ENCODE measurements at places on chromosomes 7 and 10.

DNA sequence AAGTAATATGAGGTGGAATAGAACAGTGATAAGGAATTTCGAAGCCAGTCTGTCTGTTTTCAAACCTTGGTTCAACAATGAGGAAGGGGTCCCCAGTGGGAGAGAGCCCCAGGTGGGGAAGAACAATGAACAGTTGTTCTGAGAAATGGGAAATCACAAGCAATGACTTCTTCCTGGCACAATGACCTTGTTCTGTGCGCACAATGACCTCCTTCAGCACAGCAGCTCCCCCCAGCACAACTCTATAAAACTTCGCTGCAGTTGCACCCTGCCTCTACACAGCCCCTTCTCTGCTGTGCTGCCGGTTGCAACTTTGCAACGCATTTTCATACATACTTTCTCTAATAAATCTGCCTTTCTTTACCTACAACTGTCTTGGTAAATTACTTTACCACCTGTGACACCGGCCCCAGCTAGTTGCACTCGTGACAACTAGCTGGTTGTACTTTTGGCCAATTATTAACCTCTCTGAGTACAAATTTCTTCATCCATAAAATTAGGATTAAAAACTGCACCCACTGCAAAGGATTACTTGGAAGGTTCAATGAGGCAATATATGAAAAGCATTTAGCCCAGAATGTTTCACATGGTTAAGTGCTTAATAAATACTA is 40.5 kb downstream of the ASB4 start:
- no peak for DNase-seq

GRCh38 chr7:43888993-43889945 is 17.1 kb downstream of the URGCP start:
- no peak for DNase-seq

- peak; percentile 85 for DNase-seq
These were observed 17.8 kb upstream of the ZKSCAN1 start for GRCh38 chr7:99997545-99998137.

GRCh38 chr7:22672846-22673680 is 53.9 kb upstream of the IL6 start:
- DNase-seq, result no peak

- no peak for DNase-seq
These were observed 72.9 kb upstream of the PRLHR start for GRCh38 chr10:118668228-118668952.

DNA sequence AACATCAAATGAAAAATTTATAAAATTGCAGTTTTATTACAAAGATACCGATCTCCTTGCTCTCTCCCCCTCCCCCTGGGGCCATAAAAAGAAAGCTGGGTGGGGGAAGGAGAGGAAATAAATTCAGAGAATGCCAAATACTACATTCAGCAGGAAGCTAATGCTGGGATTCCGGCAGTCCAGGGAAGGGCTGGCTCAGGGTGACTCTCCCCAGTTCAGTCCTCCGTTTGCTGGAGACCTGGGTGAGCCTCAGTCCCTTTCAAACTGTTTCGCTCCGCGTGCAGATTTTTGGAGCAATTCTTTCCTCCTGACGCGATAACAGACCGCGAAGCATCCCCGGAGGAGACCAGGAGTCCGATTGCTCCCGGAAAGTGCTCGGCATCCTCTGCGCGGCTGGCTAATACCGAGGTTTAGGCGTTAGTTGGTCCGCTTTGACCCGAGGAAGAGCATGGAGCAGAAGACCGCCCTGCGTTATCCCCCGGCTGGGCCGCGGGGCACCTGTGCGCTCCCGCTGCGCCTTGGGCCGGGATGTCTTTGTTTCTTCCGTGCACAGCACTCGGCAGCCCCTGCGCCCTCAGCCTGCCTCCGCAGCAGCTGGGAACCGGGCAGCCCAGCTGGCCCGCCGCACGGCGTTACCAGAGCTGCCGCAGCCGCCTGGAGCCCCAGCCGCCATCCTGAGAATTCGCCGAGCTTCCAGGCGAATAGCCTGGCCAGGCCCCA is 3.9 kb upstream of the HOXA2 start:
- DNase-seq, result no peak

DNA sequence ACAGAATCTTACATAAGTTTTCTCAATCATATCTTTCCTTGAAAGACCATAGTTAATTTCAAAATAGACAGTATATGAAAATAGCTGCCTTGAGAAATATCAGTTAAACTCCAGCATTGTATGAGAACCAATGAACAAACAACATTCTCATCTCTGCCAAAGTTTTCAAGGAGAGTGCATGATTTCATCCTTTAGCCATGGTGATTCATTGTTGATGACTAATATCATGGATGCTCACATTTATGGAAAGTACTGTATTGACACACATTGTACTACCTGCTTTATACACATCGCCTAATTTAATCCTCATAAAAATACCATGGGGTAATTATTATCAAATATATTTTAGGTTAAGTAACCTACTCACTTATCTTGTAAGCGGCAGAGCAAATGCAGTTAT is 250.3 kb downstream of the CNTNAP2 start:
- no peak for DNase-seq

DNA sequence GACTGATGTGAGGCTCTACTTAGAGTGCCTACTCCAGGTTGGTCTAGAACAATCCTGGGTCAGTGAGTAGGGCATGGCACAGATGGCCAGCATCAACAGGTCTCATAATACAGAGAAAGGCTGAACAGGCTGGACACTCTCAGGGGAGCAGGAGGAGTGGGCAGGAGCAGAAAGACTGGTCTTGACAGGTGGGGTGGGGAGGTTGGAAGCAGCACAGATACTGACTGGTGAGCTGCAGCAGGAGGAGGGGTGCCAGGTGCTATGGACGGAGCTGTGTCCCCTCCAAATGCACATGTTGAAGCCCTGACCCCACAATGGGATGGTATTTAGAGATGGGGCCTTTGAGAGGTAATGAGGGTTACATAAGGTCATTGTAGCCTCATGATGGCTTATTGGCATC is 190.4 kb upstream of the PLXNA4 start:
- no peak for DNase-seq

DNA sequence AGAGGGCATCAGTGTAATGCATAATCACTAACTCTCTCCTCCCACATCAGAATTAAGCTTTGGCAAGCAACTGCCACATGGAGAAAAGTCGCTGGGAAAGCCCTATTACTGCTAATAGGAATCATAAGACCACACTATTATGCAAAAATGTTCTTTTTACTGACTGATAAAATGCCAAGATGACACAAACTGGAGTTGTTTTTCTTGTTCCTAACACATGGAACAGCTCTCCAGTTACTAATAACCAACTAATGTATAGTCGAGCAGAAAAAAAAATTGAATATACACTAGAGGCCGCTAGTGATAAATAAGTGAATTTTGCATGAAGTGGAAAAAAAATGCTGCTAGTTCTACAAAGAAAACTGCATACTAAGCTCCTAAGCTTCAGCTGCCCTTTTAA is 165.6 kb downstream of the TPK1 start:
- no peak for DNase-seq

DNA sequence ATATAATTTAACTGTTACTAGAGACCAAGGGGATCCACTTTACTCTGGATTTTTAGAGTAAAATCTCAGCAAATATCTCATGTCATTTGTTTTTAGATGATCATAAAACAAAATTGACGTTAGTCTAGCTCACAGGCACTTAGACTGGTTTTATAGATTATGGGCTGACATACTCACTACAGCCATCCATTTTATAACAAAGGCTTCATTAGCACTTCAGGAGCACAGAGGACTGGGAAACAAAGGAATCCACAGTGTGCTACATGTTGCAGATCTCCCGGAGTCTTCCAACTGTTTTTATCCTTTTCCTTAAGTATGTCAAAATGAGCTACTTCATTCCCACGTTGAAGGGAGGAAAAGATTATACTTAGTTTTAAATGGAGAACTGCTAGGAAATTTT is 15.9 kb upstream of the SCRN1 start:
- no peak for DNase-seq

- DNase-seq, result no peak
These were observed 131.2 kb downstream of the DGKI start for GRCh38 chr7:137715533-137715932.

GRCh38 chr7:115233809-115234208 is 311.9 kb downstream of the MDFIC start:
- DNase-seq, result no peak

DNA sequence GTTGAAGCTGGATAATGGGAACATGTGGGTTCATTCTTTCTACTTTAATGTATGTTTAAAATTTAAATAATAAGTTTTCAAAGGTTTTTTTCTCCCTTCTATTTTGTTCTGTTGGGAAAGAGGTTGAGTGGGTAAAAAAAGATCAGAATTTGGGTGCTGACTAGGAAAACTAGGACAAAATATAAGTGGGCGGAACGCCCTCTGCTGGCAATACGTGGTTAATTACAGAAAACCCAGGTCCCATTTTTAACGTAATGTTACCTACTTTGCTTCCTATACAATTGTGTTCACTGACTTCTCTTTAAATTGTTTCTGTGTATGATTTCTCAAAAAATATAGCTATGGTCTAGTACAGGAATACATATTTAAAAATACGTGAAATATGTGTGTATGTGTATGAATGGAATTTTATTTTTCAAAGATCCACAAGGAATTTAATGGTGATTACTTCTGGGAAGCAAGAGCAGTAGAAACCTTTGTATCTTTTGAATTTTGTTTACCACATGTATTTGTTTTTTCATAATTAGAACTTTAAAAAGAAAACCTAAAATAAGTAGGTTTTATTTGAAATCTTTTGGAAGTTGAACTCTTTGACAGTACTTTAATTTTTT is 8.7 kb downstream of the ECD start:
- peak; percentile 66 for DNase-seq

DNA sequence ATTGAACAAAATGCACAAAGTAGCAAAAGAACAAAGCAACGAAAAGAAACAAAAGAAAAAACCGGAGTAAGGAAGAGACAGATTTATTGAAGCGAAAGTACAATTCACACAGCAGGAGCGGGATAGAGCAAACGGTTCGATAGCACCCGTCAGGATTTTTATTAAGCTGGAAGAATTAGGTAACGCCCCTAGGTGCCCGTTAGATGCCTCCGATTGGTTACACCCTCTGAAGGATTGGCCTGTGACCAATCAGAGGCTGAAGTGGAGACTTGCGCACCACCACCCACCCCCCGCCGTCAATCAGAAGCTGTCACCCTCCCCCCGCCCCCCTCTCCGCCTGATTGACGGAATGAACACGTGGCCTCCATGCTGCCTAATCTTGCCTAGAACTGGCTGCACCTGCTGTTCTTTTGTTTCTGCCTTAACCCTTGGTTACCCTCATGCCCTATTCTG is 16.8 kb downstream of the OCM2 start:
- DNase-seq, result no peak

GRCh38 chr10:33345236-33345635 is 10.8 kb upstream of the NRP1 start:
- no peak for DNase-seq

- no peak for DNase-seq
These were observed 101.3 kb upstream of the TBX20 start for GRCh38 chr7:35355199-35355598.

DNA sequence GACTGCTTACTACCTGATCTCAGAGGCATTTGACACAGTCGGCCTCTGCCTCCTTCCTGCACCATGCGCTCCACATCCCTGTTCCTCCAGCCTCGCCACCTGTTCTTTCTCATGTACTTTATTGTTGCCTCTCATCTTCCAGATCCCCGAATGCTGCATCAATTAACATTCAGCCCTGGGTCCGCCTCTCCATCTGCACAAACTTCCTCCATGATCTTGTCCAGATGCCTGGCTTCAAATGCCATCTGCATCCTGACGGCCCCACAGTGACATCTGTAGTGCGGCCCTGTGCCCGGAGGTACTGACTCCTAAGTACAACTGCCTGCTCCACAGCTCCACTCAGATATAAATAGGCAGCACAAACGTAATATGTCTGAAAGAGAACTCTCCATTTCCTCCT is 51.2 kb upstream of the STK17A start:
- DNase-seq, result no peak

All from activated CD4-positive, alpha-beta memory T cell treated with anti-CD3 and anti-CD28 coated beads, Interleukin-2, amount 10 ng/mL, durations not matched to agents 7 days and 5 days (primary cell).